ENCODE measurements at places on chromosomes 2 and 18.
A peak's percentile ranks its signal among the peaks of the same experiment; 100 is the strongest.

- DNase-seq, result no peak
These were observed 161.6 kb upstream of the ALKAL2 start for GRCh38 chr2:449246-450067.

DNA sequence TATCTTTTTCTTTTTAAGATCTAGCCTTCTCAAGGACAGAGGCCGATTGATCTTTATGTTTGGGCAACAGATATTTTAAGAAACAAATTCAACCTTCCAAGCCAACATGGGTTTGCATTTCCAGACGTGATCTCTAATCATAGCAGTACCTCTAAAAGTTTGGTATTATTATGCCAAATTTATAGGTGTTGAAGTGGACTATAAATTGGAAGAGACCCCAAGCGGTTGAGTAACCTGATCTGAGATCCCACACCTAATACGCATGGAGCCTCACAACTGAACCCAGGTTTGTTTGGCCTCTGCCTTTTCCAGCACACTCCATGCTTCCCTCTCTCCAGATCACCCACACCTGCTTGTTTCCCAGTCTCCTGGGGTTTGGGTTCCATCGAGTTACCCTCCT, 116.5 kb downstream of the DDX1 start:
- no peak for DNase-seq

DNA sequence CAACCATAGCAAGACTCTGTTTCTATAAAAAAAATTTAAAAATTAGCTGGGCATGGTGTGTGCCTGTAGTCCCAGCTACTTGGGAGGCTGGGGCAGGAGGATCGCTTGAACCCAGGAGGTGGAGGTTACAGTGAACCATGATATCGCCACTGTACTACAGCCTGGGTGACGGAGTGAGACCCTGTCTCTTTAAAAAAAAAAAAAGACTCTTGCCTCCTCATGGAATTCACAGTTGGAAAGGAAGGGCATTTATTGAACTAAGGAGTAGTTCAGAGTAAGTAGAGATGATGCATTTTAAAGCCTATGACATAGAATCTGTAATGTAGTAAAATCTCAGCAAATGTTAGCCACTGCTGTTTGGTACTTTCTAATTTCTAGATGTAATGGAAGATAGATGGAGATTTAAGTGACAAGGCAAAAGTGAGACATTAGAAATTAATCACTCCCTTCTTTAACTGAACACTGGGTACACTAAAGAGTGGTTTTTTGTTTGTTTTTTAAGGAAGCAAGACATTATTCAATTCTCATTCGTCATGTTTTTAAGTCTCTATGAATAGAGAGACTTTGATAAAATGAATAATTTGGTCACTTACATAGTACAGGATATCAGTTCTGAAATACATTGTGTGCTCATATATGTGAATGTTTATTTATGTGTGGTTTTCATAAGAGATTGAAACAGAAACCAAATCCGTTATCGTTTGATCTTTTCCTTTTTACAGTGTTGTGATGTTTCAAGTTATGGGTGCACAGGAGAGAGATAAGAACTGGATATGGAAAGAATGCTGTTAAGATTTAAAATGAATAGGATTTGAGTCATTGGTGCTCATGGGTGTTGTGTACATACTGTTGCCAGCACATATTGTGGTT, 186.1 kb upstream of the STON1 start:
- DNase-seq, result no peak

GRCh38 chr2:241313543-241314095, 1.9 kb downstream of the HDLBP start:
- DNase-seq, result no peak

- DNase-seq, result no peak
These were observed 11.9 kb downstream of the MSH2 start for GRCh38 chr2:47414682-47415458.

DNA sequence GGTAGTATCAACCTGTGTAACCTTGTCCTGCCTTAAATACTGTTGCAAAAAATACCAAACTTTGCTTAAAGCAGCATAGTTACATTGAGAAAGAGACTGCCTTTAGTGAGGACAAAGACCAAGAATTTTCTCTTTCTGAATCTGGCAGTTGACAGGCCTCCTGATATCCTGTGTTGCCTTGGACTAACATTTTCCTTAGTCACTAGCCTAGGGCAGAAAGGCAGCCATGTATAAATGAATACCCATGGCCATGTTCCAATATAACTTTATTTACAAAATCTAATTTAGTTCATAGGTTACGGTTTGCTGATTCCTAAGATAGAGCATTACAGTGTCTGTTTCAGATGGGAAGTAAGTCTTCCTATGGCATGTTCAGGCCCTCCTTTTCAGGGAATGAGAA, 895.4 kb downstream of the CNTNAP5 start:
- no peak for DNase-seq

DNA sequence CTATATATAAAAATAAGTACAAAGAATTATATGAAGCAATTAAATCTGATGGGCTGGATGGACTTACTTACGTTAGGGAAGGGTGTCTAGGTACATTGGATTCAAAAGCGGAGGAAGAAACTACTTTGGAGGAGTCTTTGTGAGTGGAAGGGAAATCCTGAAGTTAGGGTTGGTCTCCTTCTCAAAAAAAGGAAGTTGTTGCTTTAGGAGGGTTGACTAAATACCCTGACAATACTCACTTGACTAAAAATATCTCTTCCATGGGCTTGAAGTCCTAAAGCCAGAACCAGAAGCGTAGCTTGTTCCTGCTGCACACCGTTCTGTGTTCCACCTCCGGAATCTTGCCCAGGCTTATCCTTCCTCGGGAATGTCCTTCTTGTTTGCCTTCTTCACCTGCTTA, 143.3 kb upstream of the ZEB2 start:
- no peak for DNase-seq

GRCh38 chr2:55601849-55602248, 15.6 kb downstream of the PPP4R3B start:
- no peak for DNase-seq

- no peak for DNase-seq
These were observed 38.0 kb downstream of the TMX3 start for GRCh38 chr18:68676913-68677312.

DNA sequence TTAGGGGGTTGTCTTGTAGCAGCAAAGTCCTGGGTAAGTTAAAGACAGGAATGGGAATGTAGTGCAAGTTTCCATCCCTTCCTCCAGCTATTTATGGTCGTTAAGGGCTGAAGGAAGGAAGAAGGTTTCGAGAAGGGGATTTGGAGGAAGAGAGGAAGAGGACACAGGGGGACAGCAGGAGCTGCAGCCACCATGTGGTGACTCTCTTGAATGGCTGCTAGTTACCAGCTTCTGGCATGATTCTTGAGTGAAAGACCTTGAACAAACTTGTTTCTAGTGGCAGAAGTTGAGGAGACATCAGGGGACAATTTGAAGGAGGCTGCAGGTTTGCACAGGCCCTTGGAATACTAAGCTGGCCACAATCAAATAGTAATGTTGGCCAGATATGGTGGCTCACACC, 116.6 kb downstream of the MTX2 start:
- no peak for DNase-seq

- no peak for DNase-seq
These were observed 166.6 kb upstream of the SETBP1 start for GRCh38 chr18:44514106-44514505.

DNA sequence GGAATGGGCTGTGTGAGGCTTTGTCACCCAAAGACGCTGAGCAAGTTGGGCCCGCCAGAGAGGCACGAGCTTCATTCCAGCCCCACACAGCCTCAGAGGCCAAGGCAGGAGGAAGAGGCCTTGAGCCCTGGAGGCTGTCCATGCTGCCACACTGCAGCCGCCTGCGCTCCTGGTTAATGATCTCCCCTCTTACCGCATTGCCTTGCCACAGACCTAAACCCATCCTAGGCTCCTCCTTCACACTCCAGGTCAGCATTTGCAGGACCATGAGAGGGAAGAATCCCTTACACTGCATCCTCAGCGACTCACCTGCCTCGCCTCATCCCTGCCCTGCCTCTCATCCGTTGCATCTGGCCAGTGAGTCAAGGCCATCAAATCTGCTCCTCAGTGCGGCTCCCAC, 24.6 kb downstream of the KIF3C start:
- DNase-seq, result no peak

- DNase-seq, result no peak
These were observed 19.1 kb upstream of the VIT start for GRCh38 chr2:36677386-36677785.

- DNase-seq, result no peak
These were observed 257.5 kb upstream of the FN1 start for GRCh38 chr2:215693193-215693998.

DNA sequence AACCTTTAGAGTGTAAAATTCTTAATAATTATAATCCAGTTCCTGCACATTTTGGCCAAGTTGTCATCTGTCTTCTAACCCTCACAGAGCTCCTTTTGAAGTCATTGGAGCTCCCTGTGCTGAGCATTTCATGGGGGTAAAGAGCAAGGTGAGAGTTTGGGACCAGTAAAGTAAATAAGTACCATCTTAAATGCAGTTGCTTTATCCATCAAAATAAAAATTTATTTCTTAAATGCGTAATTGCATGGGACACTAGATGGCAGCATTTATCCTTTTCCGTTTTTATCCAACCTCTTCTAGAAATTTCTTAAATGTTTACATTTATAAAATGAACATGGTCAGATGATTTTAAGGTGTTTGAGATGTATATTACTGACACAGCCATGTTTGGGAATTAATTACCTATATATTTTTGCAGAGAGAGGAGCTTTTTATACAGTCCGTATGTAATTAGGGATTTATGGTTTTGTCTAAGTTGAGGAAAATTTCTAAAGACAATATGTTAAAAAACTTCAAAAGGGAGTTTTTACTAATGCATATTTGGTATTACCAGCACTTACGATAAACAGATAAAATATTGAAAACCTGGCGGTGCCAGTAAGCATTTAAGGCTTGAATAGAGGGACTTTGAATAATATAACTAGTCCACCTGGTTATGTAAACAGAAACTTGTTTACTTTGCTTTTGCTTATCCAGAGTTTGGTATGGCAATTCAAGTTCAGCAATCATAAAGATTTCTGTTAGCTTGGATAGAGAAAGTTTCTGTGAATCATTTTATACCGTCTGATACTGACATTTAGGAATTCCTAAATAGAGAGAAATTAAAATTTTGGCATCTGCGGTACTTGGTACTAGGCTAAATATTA, 54.5 kb downstream of the ACSL3 start:
- DNase-seq, result no peak

GRCh38 chr2:151159109-151159662, 102.5 kb downstream of the RBM43 start:
- no peak for DNase-seq

- no peak for DNase-seq
These were observed 202.5 kb downstream of the LRRTM1 start for GRCh38 chr2:80102026-80102425.

DNA sequence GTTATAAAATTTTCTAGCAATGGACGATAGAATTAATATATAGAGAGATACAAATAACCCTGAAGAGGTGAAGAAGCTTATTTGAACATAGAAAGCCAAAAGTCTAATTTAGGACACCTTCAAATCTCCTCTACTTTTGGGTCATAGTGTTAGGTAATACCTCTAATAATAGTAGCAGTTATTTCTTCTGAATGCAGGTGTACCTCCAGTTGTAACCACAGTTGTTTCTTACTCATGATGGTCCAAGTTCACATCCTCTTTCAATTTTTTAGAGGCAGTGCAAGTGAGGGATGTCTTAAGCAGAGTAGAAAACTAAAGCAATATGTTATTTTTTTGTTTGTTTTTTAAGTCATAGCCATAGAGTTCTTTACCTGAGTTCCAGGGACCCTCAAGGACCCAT, 429.5 kb downstream of the CCDC85A start:
- no peak for DNase-seq

GRCh38 chr2:197606180-197606579, 69.2 kb downstream of the RFTN2 start:
- no peak for DNase-seq

- peak; percentile 45 for DNase-seq
These were observed 1.2 kb downstream of the TGOLN2 start for GRCh38 chr2:85326406-85327159.

- no peak for DNase-seq
These were observed 19.6 kb upstream of the RPIA start for GRCh38 chr2:88671786-88672427.

DNA sequence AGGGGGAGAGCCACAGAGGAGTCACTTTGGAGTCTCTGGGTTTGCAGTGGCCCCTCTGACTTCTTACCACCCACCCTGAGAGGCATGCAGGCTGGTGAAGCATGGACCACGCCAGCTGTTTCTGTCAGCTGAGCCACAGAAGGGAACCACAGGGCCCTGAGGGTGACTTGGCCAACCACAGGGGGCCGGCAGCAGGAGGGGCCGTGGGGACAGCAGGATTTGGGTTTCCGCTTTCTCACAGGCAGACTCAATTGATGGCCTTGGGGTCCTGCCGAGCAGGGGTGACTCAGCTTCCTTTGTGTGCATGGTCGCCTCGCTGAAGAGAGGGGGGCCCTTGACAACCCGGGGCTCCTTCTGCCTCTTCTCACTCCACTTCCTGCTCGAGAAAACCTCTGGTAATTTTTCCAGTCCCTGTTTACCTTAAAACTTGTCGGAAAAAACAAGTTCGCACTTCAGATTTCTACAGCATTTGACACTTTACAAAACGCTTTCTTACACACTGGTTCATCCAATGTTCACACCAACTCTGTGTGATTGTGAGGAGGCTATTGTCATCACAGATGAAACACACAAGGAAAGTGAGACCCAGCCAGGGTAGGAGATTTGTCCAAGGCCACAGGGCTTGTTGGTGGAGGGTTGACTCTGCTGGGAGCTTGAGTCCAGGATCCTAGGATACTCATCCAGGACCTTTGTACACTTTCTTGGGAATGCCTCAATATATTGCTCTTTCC, 311.2 kb downstream of the LPIN1 start:
- no peak for DNase-seq

- DNase-seq, result peak; percentile 91
These were observed 1.2 kb downstream of the YPEL5 start for GRCh38 chr2:30147715-30148610.

GRCh38 chr2:8626572-8626971, 55.3 kb upstream of the ID2 start:
- DNase-seq, result no peak

DNA sequence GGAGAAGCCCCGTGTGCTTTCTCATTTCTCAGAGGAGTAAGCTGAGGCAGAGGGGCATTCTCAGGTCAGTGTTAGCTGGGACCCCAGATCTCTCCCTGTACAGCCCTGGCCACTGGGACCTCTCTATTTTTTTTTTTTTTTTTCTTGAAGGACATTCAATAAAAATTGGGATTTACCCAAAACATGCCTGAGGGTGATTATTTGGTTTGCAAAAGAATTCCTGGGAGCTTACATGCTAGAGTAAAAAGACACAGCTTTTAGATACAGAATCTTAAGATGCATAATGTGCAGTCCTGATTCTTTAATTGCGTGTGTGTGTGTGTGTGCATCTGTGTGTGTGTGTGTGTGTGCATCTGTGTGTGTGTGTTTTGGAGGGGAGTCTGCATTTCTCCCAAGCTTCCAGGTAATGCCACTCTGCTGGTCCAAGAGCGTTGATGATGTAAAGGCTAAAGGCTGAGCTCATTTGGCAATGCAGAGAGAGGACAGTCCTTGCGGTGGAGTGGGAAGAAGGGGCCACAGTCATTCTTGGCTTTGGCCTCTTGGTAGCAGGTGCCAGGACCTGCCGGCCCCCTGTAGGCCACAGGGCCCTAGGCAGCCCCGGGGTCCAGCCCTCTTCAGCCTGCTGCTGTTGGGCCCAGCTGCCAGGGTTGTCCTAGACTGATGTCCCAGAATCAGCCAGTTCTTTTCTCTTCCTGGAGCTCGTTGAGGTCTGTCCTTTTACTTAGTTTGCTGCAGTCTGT, 74.1 kb upstream of the MCFD2 start:
- no peak for DNase-seq

- DNase-seq, result no peak
These were observed 81.1 kb upstream of the SLC39A10 start for GRCh38 chr2:195575879-195576401.

- no peak for DNase-seq
These were observed 131.1 kb downstream of the FMNL2 start for GRCh38 chr2:152466041-152466440.

Data from liver (tissue), 10 donors.